Psoas muscle (tissue), 8 donors: ENCODE measurements at places on chromosomes 13 and 19. TPM values are rescaled to one million over a fixed set of nuclear protein-coding genes. Genes with fewer than 3 reads are reported as not detected.

Gene POU4F1
- 2.6 TPM for total RNA-seq

Gene P2RY11
- 12.7 TPM for total RNA-seq

Gene GPR42
- total RNA-seq, result not detected

DNA sequence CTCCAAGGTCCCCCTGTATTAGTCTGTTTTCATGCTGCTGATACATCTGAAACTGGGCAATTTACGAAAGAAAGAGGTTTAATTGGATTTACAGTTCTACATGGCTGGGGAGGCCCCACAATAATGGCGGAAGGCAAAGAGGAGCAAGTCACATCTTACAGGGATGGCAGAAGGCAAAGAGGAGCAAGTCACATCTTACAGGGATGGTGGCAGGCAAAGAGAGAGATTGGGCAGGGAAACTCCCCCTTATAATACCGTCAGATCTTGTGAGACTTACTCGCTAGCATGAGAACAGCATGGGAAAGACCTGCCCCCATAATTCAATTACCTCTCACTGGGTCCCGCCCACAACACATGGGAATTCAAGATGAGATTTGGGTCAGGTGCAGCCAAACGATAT is 50.0 kb upstream of the FARP1 start:
- no peak overlapping the region for H3K27ac ChIP-seq
- DNase-seq, result no peak
- H3K36me3 ChIP-seq, result no peaks in the 10 kb centered on the region
- no peaks in the 10 kb centered on the region for H3K4me1 ChIP-seq

DNA sequence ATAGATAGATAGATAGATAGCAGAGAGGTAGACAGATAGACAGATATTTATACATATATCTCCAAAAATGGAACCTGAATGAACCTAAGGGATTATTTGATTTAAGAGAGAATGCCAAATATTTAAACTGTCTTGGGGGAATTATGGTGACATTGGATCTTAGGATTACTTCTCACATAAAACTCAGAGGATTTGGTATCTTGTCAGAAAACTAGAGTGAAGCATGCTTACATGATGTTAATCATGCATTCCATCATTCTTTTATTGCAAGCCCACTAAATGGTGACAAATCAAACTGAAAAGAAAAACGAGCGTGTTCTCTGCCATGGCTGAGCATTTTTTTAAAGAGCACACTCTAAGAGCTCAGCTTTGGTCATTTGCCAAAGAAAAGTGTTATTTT is 165.2 kb downstream of the PCDH9 start:
- H3K4me3 ChIP-seq, result no peak overlapping the region
- H3K4me1 ChIP-seq, result no peaks in the 10 kb centered on the region
- H3K27ac ChIP-seq, result no peak overlapping the region
- H3K36me3 ChIP-seq, result no peaks in the 10 kb centered on the region

DNA sequence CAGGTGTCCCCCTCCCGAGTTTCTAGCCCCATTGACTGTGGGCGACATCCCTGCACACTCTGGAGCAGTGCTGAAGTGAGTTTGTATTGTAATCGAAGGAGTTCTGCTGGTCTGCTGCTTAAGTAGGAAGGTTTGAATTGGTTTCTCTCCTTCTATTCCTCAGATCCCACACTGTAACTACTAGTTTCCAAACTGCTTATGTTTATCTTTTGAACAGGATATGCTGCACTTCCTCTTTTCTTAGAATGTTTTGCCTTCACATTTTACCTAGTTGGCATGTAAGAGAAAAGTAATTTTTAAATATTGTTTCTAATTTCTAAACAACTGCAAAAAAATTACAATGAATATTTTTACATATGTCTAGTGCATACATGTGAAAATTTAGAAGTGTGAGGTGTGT is 511.8 kb downstream of the KLF12 start:
- no peaks in the 10 kb centered on the region for H3K27me3 ChIP-seq
- DNase-seq, result no peak
- H3K27ac ChIP-seq, result no peak overlapping the region
- no peak overlapping the region for H3K4me3 ChIP-seq
- no peaks in the 10 kb centered on the region for H3K36me3 ChIP-seq

DNA sequence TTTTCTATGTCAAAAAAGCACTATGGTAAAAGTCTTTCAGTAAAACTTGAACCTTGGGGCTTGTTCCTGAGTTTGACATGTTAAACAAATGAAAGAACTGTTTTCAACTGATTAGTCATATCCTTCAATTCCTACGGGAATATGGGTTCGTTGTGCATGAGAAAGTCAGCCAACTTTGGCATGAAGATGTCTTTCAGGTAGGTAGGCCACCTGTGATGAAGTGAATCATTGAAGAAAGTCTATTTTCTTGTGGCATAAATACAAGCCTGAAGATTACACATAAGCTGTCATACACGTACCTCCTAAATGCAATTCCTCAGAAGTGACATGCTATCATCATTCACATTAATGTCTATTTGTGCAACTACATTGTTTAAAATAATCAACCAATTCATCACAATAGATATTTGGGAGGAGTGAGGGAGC is 513.0 kb downstream of the IRS2 start:
- no peak for DNase-seq
- H3K27ac ChIP-seq, result no peak overlapping the region
- H3K4me3 ChIP-seq, result no peak overlapping the region
- no peaks in the 10 kb centered on the region for H3K36me3 ChIP-seq
